ENCODE measurements at places on chromosomes 16 and 17.

GRCh38 chr16:83552228-83552627, 255.6 kb upstream of the HSBP1 start:
- H3K4me3 ChIP-seq: no peak overlapping the region
- no peaks in the 10 kb centered on the region for H3K27me3 ChIP-seq
- no peak for DNase-seq
- H3K27ac ChIP-seq: no peak overlapping the region

- no peak for DNase-seq
- H3K27me3 ChIP-seq: no peaks in the 10 kb centered on the region
- no peak overlapping the region for H3K27ac ChIP-seq
- H3K36me3 ChIP-seq: no peaks in the 10 kb centered on the region
- H3K4me1 ChIP-seq: no peaks in the 10 kb centered on the region
Observed at GRCh38 chr17:14428648-14429029, 127.8 kb downstream of the HS3ST3B1 start.

GRCh38 chr17:75695141-75695829, 26.0 kb upstream of the ITGB4 start:
- H3K4me1 ChIP-seq: peaks cover 93% of the 10 kb centered on the region
- no peak for DNase-seq
- peaks cover 8% of the 10 kb centered on the region for H3K36me3 ChIP-seq
- no peak overlapping the region for H3K4me3 ChIP-seq
- no peaks in the 10 kb centered on the region for H3K27me3 ChIP-seq

- H3K4me3 ChIP-seq: no peak overlapping the region
- H3K27me3 ChIP-seq: no peaks in the 10 kb centered on the region
- DNase-seq: no peak
- no peak overlapping the region for H3K27ac ChIP-seq
- no peaks in the 10 kb centered on the region for H3K36me3 ChIP-seq
Observed at GRCh38 chr17:55159251-55159650, 105.5 kb upstream of the HLF start.

- H3K36me3 ChIP-seq: peaks cover 78% of the 10 kb centered on the region
- no peak overlapping the region for H3K4me3 ChIP-seq
- no peak for DNase-seq
- H3K4me1 ChIP-seq: no peaks in the 10 kb centered on the region
- peak overlapping the region; percentile 11 for H3K27ac ChIP-seq
- no peaks in the 10 kb centered on the region for H3K27me3 ChIP-seq
Observed at GRCh38 chr17:75504347-75505151, 10.8 kb downstream of the CASKIN2 start.

GRCh38 chr17:16281351-16281750, 64.3 kb downstream of the PIGL start:
- no peaks in the 10 kb centered on the region for H3K36me3 ChIP-seq
- H3K4me3 ChIP-seq: no peak overlapping the region
- H3K27me3 ChIP-seq: no peaks in the 10 kb centered on the region

- H3K36me3 ChIP-seq: no peaks in the 10 kb centered on the region
- H3K4me3 ChIP-seq: no peak overlapping the region
- DNase-seq: no peak
- no peaks in the 10 kb centered on the region for H3K27me3 ChIP-seq
Observed at GRCh38 chr17:77366206-77366557, 225.4 kb downstream of the SEC14L1 start.

- no peak for DNase-seq
- no peak overlapping the region for H3K4me3 ChIP-seq
Observed at GRCh38 chr17:75557075-75557851, 30.3 kb upstream of the MYO15B start.

GRCh38 chr17:17391668-17392370, 85.0 kb upstream of the MED9 start:
- H3K27ac ChIP-seq: no peak overlapping the region
- no peaks in the 10 kb centered on the region for H3K27me3 ChIP-seq
- H3K4me1 ChIP-seq: no peaks in the 10 kb centered on the region
- no peak overlapping the region for H3K4me3 ChIP-seq

DNA sequence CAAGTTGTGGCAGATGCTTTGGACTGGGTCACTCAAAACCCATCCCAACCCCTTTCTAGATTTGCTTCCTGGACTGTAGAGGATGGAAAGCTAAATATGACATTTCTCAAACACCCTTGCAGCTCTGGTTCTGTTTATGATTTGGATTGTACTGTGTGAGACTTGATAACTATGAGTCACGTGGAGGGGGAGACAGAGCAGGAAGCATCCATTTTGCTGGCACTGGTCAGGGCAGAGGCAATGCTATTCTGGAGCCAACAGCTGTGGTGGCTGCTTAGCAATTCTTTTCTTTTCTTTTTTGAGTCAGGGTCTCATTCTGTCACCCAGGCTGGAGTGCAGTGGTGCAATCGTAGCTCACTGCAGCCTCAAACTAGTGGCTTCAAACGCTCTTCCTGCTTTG, 13.6 kb upstream of the TERF2 start:
- H3K27me3 ChIP-seq: no peaks in the 10 kb centered on the region
- no peak overlapping the region for H3K4me3 ChIP-seq
- no peak overlapping the region for H3K27ac ChIP-seq
- H3K36me3 ChIP-seq: no peaks in the 10 kb centered on the region
- DNase-seq: peak; percentile 11

DNA sequence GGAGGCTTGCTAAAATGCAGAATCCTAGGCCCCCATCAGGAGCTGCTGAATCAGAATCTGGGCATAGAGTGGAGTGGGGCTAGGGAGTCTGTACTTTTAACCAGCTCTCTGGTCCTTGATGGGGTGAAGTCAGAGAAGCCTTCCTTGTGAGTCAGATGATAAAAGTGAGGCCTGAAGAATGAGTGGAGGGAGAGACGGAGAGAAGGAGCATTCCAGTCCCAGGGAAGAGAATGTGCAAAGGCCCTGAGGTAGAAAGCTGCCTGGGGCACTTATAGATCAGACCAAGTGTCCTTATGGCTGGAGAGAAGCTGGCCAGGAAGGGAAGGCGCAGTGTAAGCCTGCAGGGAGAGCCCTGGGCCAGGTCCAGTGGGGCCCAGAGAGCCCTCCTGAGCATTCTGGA, 235.1 kb upstream of the NLRP1 start:
- no peaks in the 10 kb centered on the region for H3K27me3 ChIP-seq
- H3K4me1 ChIP-seq: no peaks in the 10 kb centered on the region
- DNase-seq: no peak
- no peaks in the 10 kb centered on the region for H3K36me3 ChIP-seq
- H3K27ac ChIP-seq: no peak overlapping the region

DNA sequence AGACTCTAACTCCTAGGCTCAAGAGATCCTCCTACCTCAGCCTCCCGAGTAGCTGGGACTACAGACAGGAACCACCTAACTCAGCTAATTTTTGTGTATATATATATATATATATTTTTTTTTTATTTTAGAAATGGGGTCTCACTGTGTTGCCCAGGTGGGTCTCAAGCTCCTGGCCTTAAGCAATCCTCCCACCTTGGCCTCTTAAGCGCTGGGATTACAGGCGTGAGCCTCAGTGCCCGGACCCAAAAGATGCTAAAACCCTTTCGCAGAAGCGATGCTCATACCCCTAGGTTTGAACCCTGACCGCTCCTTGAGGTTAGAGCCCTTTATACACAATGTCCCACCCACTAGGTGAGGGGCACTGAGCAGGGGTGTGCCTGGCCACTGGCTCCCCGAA, 2.2 kb upstream of the CLDN9 start:
- H3K27me3 ChIP-seq: peaks cover 16% of the 10 kb centered on the region
- H3K36me3 ChIP-seq: no peaks in the 10 kb centered on the region
- H3K4me3 ChIP-seq: no peak overlapping the region
- DNase-seq: no peak

DNA sequence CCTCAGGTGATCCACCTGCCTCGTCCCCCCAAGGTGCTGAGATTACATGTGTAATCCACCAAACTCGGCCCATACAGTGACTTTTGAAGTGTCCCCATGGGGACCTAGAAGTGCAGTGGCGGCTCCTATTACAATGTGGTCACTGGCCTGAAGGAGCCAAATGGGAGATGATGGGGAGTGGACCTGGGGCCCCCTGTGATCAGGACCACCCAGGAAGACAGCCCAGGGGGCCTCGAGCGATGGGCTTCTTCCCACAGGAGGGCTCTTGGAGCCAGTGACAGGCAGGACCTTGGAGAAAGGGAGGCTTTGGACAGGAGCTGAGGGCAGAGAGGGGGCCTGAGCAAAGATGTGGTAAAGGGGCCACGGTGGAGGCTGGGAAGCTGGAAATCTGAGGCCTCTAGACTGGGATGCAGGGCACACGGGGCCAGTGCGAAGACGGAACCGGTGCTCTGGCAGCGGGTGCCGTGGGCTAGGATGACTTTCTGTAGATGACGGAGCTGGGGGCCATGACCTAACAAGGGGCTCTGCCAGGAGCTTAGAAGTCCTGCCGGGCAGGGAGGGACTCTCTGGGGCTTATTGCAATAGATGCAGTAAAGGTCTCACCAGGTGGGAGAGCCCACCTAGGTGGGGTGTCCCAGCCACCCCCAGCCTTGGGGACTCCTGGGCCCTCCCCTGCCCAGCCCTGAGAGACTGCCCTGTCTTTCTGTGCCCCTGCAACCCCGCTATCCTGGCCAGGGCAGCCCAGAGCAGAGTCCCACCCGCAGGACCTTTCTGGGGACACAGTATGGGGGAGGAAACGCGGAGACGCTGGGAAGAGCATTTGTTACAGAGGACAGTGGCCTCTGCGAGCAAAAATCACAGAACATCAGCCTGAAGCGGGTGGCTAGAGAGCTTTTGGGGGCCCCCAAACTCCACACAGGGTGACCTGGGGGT, 2.7 kb upstream of the C17orf99 start:
- H3K27me3 ChIP-seq: no peaks in the 10 kb centered on the region
- H3K4me1 ChIP-seq: no peaks in the 10 kb centered on the region
- no peaks in the 10 kb centered on the region for H3K36me3 ChIP-seq
- no peak overlapping the region for H3K4me3 ChIP-seq

GRCh38 chr16:6250511-6250910, 1082.1 kb upstream of the RBFOX1 start:
- no peaks in the 10 kb centered on the region for H3K36me3 ChIP-seq
- no peaks in the 10 kb centered on the region for H3K4me1 ChIP-seq
- H3K27me3 ChIP-seq: no peaks in the 10 kb centered on the region
- H3K4me3 ChIP-seq: no peak overlapping the region
- no peak overlapping the region for H3K27ac ChIP-seq

DNA sequence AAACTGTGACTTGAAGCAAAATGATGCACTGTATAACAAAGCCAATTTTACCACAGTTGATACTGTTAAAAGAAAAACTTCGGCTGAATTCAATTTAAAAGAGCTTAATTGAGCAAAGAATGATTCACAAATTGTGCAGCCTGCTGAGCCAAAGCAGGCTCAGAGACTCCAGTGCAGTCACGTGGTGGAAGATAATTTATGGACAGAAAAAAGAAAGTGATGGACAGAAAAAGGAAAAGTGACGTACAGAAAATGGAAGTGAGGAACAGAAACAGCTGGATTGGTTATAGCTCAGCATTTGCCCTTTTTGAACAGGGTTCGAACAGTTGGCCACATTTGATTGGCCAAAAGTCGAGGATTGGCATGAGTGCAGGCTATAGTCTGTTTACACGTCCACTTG, 25.7 kb downstream of the ZSWIM7 start:
- no peak overlapping the region for H3K27ac ChIP-seq
- DNase-seq: no peak
- H3K4me3 ChIP-seq: no peak overlapping the region
- no peaks in the 10 kb centered on the region for H3K27me3 ChIP-seq
- no peaks in the 10 kb centered on the region for H3K4me1 ChIP-seq
- peaks cover 21% of the 10 kb centered on the region for H3K36me3 ChIP-seq

- peak overlapping the region; percentile 78 for H3K4me3 ChIP-seq
- DNase-seq: no peak
- no peaks in the 10 kb centered on the region for H3K36me3 ChIP-seq
- H3K27me3 ChIP-seq: no peaks in the 10 kb centered on the region
Observed at GRCh38 chr17:21125862-21126261, 902 bp upstream of the DHRS7B start.

- peaks cover 63% of the 10 kb centered on the region for H3K4me1 ChIP-seq
- no peak overlapping the region for H3K4me3 ChIP-seq
- no peaks in the 10 kb centered on the region for H3K36me3 ChIP-seq
- no peak for DNase-seq
Observed at GRCh38 chr16:85142771-85143211, 30.5 kb upstream of the CIBAR2 start.

DNA sequence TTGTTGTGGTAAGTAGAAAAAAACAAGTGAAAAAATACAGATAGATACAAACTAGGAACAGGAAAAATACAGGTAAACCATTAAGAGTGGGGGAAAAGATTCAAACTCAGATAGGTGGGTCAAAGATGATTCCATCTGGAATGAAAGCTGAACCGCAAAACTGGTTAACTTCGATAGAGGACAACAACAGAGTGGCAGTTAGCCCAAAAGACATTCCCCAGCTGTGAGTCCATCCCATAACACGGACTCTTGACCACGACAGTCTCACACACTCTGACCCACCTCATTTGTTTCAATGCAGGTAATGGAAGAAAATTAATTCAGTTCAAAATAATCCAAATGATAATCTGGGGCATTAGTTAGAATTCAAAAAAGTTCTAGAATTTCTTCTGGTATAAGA, 13.5 kb downstream of the ELAC2 start:
- no peak overlapping the region for H3K27ac ChIP-seq
- peaks cover 91% of the 10 kb centered on the region for H3K36me3 ChIP-seq
- H3K4me1 ChIP-seq: no peaks in the 10 kb centered on the region
- H3K27me3 ChIP-seq: no peaks in the 10 kb centered on the region
- no peak for DNase-seq

DNA sequence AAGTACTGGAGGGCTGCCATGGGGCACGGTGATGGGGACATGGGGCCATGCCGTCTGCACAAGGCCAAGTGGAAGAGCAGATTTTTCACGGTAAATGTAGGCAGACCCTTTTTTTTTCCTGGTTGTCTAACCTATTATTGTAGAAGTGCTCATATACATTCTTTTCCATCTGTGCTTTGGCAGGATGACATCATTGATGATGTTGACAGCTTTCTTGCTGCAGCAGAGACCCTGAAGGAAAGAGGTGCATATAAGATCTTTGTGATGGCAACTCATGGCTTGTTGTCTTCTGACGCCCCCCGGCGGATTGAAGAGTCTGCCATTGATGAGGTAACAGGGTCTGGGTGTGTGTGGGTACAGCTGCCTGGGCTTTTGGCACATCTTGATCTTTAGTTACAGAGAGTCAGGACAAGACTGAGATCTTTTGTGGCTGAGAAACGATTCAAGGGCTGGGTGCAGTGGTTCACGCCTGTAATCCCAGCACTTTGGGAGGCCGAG, 23.3 kb upstream of the SLC5A10 start:
- DNase-seq: no peak
- H3K4me1 ChIP-seq: no peaks in the 10 kb centered on the region
- no peak overlapping the region for H3K27ac ChIP-seq
- H3K4me3 ChIP-seq: no peak overlapping the region
- peaks cover 27% of the 10 kb centered on the region for H3K36me3 ChIP-seq
- no peaks in the 10 kb centered on the region for H3K27me3 ChIP-seq

- H3K4me1 ChIP-seq: no peaks in the 10 kb centered on the region
- no peak overlapping the region for H3K4me3 ChIP-seq
- H3K36me3 ChIP-seq: no peaks in the 10 kb centered on the region
- DNase-seq: no peak
- H3K27me3 ChIP-seq: no peaks in the 10 kb centered on the region
Observed at GRCh38 chr16:30619638-30620037, 9.4 kb upstream of the ZNF689 start.

All from right atrium auricular region (tissue), 2 donors.